Karpas-422 (cell line): ENCODE measurements at places on chromosomes 2 and 18.
A peak's percentile ranks its signal among the peaks of the same experiment; 100 is the strongest.

DNA sequence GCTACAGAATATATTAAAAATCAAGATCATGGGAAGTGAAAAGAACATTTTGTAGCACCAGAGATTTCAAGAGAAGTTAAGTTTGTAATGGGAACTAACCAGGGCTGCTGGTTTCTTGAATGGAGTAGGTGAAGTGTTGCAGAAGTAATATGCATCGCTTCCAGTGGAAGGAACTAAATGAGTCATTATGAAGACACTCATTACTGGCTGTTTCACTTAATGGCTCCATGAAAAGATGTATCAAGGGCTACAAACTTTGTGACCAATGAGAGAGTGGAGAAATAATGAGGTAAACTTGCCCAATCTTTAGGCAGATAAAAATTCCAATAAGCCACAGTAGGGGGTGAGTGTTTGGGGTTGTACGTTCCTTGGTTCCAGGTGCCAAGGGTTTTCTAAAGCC, 380.4 kb upstream of the POU3F3 start:
- no peak for DNase-seq

- DNase-seq, result no peak
These were observed 323.2 kb downstream of the CYP26B1 start for GRCh38 chr2:71824436-71824835.

- no peak for DNase-seq
These were observed 66.6 kb upstream of the STAM2 start for GRCh38 chr2:152241948-152242729.

DNA sequence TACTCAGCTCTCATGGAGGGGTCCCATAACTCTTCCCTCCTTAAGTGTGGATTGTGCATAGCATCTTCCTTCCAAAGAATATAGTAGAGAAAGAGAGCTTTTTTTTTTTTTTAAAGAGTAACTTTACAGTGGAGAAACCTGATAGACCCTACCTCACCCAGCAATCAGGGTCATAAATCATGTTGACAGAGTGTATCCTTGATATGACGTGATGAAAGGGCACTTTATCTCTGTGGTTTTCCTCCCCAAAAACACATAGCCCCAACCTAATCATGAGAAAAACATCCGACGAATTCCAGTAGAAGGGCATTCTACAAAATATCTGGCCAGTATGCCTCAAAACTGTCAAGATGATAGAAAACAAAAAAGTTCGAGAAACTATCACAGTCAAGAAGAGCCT, 29.5 kb upstream of the MEIS1 start:
- no peak for DNase-seq

DNA sequence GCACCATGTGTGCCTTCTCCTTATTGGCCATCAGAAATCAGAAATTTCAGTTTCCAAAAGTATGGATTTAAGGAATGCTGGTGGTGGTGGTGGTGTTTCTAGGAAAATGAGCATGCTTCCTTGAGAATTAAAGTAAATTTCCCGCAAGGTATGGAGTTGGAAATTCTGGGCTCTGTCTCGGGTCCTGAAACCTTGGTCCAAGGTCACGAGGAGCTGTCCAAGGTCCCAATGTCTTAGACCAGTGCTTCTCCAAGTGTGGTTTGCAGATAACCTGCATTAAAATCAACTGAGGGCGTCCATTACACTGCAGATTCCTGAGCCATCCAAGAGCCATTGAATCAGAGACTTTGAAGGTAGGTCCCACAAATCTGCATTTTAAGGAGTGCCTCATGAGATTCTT, 210.9 kb upstream of the PKDCC start:
- DNase-seq, result peak; percentile 69

DNA sequence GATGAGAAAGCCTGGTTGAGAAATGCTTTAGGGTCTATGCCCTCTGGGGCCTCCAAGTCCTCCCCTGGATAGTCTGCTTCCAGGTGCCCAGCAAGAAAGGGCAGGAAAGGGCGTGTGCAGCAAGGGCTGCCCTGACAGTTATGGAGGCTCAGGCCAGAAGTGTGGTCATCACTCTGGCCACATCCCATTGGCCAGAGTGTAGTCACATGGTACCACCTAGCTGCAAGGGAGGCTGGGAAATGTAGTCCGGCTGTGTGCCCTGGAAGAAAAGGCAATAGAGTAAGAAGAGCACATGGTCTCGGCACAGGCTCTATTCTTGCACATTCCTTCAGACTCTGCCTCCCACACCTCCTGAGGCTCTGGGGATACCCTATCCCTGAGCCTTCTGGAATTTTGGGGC, 35.7 kb downstream of the ODC1 start:
- peak; percentile 87 for DNase-seq

- no peak for DNase-seq
These were observed 44.6 kb downstream of the SLC35F5 start for GRCh38 chr2:113711851-113712250.

- DNase-seq, result no peak
These were observed 270.0 kb downstream of the CYP26B1 start for GRCh38 chr2:71877636-71878035.

DNA sequence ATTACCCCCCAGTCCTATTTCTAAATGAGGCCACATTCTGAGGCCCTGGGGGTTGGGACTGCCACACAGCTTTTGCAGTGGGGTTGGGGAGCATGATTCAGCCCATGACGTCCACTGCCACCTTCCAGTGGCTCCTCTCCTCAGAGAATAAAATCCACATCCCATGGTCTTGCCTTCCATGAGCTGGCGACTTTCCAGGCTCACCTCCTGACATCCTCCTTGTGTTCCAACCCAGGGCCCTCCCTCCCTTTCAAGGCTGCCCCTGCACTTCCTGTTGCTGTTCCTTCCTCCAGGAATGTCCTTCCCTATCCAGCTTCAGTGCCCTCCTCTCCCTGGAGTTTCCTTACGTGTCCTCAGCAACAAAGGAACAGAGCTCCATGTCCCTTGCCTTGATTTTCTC, 187.3 kb upstream of the ID2 start:
- no peak for DNase-seq

GRCh38 chr2:175476374-175476773, 294.9 kb upstream of the ATP5MC3 start:
- DNase-seq, result no peak

DNA sequence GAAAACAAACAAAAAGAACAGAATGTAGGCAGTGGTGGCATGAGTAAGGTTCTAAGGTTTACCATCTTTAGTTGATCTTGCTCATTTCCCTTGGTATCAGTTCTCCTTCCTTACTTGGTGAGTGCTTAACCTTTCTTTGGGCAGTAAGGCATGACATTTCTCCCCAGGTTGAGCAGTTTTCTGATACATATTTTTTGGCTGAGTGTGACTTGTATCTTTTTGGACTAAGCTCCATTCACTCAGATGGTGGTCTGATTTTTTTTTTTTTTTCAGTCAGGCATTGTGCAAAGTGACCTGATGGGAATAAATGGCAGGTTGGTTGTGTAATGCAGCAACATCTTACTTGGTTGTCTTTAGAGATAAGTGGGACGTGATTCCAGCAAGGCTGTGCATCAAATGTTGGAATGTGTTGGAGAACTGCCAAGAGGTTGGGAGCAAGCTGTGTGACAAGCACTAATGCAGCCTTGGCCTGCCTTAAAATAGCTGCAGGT, 15.1 kb downstream of the SPTBN1 start:
- peak; percentile 50 for DNase-seq

GRCh38 chr18:23932385-23933067, 82.0 kb upstream of the TTC39C start:
- no peak for DNase-seq

- no peak for DNase-seq
These were observed 803.1 kb upstream of the RAB6C start for GRCh38 chr2:129176375-129176774.

- no peak for DNase-seq
These were observed 61.3 kb downstream of the MCFD2 start for GRCh38 chr2:46854260-46854659.

DNA sequence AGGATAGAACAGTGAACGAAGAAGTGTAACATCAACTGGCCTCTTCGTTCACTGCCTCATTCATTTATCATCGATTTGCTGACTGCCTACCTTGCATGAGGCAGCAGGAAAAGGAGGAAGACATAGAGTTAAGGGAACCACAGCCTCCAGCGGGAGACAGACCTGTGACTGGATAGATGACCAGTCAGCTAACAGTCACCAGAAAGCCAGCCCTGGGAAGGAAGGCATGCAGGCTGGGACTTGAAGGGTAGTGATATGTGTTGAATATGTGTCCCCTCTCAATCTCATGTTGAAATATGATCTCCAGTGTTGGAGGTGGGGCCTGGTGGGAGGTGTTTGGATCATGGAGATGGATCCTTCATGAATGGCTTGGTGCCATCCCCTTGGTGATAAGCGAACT, 58.3 kb downstream of the CTIF start:
- no peak for DNase-seq

GRCh38 chr2:111534910-111535352, 349.1 kb downstream of the ANAPC1 start:
- DNase-seq, result peak; percentile 42

GRCh38 chr2:11541693-11542274, 7.9 kb downstream of the GREB1 start:
- DNase-seq, result no peak

DNA sequence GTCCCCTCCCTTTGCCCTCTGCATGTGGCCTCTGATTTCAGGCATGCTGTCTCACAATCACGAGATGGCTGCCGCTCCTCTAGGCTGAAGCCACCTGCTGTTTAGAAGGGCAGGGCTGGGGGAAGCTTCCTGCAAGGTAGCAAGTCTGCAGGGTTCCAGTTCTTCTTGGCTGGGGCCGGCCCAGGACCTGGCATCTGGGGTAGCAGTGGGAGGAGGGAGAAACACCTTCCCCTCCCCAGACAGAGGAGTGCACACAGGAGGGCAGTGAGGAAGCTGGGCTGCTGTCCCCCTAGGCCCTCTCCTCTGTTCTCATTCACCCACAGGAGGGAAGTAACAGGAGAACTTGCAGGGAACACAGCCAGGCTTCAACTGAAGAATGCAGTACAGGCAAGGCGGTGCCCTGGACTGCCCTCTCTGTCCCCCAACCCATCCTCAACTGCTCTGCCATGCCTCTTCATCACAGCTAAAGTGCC, 345.9 kb upstream of the HS6ST1 start:
- DNase-seq, result no peak

- no peak for DNase-seq
These were observed 68.3 kb downstream of the PIEZO2 start for GRCh38 chr18:11081009-11081532.

- DNase-seq, result no peak
These were observed 11.3 kb upstream of the CIB4 start for GRCh38 chr2:26652361-26653041.
